ENCODE measurements at places on chromosomes 1 and 21.
A peak's percentile ranks its signal among the peaks of the same experiment; 100 is the strongest.

DNA sequence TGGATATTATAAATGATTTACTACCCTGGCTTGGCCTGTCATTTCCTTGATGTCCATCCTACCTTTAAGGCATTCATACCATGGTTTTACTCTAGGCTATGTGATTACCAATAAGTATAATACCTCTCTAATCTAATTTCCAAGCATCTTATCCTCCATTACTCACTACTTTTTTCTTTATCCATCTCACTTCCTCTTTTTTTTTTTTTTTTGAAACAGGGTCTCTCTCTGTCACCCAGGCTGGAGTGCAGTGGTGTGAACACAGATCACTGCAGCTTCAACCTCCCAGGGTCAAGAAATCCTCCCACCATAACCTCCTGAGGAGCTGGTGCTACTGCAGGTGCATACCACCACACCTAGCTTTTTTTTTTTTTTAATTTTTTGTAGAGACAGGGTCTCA lies 39.9 kb downstream of the INKA2 start:
- DNase-seq, result no peak

DNA sequence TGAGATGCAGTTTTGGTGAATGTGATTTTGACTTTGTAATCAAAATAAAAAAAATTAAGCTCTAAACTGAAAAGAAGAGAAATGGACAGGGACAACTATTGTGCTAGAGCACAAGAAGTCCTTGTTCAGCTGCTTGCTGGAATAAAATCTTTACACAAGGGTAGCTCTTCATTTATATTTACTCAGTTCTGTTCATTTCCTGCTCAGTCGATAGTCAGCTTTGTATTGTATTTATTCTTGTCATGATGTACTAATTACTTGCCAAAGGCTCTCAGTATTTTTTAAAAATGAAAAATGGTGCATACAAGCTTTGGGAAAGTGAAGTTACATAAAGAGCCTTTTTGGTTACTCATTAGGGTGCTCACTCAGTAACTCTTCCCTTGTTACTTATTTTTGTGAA lies 17.8 kb downstream of the F5 start:
- no peak for DNase-seq

- DNase-seq, result no peak
Observed at GRCh38 chr1:75310067-75310466, 175.9 kb downstream of the LHX8 start.

GRCh38 chr1:89987159-89987819 lies 7.6 kb upstream of the ZNF326 start:
- DNase-seq, result peak; percentile 67

- no peak for DNase-seq
Observed at GRCh38 chr1:204887846-204888245, 17.2 kb downstream of the NFASC start.

GRCh38 chr1:69572921-69573320 lies 5.2 kb downstream of the LRRC7 start:
- no peak for DNase-seq

DNA sequence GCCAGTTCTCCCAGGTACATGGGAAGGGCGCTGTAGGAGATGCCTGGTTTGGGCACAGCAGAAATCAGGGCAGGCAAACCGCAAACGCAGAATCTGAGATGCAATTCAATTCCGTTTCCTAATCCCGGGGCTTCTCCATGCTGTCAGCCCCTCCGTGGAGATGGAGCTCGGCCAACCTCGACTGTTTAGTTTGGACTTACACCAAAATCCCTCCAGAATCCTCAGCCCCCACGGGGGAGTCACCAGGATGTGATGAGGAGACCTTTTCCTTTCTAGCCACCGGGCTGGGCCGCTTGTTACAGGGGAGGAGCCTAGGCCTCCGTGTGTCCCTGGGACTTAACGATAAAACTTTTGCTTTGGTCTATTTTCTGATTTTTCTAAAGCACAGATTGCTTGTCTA lies 7.9 kb downstream of the SLC2A7 start:
- DNase-seq, result no peak

- no peak for DNase-seq
Observed at GRCh38 chr1:73327180-73327793, 870.7 kb downstream of the LRRIQ3 start.

DNA sequence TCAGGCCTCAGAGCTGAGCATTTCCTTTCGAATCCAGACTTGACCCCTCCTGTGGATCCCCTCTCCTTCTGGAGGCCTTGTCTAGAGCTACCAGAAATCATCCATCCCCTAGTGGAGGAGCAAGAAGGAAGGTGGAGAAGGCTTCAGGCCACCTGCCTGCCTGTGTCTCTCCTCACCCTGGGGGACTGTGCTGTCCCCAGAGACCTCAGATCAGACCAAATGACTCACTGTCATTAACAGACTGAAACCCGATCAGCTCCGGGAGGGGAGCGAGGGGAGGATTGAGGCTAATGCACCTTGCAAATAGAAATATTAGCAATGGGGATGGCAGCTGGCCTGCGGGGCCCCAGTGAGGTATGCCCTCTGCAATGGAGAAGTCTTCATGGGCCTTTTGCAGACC lies 2.1 kb downstream of the MYBPH start:
- no peak for DNase-seq

DNA sequence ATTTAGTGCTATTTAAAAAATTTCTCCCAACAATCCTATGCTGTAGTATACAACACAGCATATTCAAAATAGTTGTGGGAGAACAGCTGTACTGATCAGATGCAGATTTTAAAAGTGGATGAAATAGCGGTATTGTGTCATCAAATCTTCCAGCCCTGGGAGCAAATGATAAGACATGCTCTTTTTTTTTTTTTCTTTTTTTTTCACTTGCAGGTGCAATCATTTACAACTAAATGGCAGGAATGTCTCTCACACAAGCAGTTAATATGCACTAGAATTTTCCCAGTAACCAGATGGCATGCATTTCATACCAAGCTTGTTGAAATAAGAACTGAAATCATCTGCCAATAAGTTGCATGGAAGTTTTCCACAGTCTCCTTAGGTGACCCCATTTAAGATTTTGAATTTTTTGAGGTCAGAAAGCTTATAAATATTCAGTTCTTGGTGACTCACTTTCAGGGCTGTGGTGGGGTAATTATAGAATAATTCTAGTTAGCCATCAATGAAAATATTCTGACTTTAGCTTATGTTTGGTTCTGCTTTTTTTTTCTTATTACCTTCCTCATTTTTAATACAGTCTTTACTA lies 623.9 kb upstream of the NR5A2 start:
- no peak for DNase-seq

DNA sequence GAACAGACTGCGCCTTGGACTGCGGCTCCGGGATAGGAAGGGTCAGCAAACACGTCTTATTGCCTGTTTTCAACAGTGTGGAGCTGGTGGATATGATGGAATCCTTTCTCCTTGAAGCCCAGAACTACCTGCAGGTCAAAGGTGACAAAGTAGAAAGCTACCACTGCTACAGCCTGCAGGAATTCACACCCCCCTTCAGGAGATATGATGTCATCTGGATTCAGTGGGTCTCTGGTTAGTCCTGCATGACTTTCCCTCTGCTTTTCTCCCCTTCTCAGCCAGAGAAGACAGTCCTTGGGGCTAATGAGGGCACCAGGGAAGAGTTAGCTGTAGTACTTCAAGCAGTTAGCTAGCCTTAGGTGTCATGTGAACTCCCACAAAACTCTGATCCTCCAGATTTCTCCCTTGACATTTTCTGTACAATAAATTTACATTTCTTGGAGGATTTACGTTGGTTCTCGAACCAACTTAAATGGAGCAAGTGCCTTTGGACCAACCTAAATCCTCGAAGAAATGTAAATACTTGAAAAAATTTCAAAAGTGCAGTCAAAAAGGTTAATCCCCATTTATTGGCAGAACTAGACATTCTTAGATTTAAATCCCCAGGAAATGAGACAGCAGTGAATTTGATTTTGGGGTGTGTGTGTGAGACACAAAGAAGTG lies 20.9 kb downstream of the NTMT2 start:
- DNase-seq, result no peak

DNA sequence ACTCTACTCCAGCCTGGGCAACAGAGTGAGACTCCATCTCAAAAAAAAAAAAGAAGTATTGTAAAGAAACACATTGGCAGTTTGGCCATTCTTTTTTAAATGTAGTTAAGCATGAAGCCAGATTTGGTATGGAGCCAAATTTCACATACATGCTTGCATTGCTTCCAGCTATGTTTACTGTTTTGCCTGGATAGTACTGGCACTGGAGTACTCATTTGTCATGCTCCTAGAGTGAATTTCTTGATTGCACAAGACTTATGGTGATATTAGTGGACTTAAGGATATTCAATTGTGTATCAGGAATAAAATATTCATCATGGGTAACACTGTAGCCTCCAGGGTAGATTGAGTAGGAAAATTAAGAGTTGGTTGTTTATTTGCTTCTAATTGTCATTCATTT lies 24.5 kb upstream of the SLC9A1 start:
- DNase-seq, result no peak

DNA sequence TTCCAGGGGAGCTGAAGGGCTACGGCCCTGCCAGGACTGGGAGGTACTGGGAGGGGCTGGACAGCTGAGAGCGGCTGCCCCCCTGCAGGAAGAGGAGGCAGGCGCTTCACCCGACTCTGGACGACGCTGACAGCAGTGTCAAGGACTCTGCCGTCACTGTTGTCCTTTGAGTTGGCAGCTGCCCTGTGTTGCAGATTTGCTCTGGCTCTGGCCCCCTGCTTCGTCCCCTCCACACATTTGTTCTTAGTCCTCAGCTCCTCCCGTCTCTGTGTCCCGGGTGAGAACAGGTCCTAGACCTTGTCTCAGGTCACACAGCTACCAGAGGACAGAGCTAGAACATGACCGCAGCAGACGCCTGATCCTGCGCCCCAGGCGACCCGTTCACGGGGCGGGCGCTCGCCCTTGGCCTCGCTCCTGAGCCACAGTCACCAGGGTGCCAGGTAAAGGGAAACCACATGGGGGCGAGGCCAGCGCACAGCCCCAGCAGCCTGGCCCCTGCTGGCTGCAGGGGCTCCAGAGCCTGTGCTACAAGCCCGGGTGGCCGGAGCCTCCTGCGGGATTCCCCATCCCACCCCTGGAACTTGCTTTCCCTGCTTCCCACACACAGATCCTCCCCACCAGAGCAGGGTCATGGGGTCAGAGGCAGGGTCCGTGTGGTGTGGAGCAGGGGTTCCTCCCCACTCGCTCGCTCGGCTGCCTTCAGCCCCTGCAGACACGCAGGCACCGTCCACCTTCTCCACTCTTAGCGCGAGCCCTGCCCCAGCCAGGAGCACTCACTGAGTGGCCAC lies 10.7 kb upstream of the NPHP4 start:
- no peak for DNase-seq

DNA sequence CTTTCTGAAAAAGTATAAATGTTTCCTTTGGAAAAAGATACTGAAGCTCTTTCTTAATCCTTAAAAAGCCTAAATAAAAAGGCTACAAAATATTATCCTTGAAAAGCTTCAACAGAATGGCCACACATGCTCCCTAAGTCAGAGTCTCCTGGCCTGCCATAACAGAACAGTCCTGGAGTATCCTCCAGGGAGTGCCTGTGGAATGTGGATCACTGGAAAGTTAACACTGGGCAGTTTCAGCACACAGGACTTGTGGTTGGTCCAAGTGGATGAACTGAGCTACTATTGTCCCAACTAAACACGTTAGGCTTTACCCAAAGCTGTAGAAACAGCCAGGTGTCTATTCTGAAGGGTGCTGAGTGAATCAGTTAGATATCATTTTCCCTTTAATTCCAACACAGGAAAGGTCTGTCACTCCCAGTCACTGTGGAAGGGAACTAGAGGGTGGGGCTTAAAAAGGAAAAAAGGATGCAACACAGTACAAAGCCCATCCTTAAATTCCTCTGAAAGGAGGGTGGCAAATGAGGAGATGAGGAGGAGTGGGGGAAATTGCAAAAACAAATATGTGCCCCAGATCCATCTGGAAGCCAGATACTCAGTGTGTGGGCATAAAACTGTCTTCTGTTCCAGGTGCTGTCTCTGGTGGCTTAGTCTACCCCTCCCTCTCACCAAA lies 196.3 kb upstream of the SPAG17 start:
- DNase-seq, result no peak

- DNase-seq, result peak; percentile 72
Observed at GRCh38 chr1:153565529-153566374, at the start of gene S100A2. S100A2 (minus strand) TSS chr1:153565844; CDS start chr1:153563877, 1,967 bp downstream.

- DNase-seq, result no peak
Observed at GRCh38 chr1:167110586-167110985, 16.7 kb downstream of the STYXL2 start.

DNA sequence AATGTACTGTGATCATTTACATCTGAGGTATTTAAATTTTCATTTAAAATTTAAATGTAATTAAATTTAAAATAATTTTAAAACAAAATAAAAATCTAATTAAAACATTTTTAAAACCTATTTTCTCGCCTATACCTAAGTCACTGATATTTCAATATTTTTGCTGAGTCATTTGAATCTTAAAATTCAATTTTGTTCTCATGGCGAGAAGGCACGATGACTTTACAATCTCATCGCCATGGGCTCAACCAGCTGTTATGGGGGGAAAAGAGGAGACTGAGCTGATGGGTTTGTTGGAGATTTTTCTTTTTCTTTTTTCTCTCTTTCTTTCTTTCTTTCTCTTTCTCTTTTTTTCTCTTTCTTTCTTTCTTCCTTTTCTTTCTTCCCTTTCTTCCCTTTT lies 89.3 kb downstream of the PRDM16 start:
- no peak for DNase-seq

GRCh38 chr1:14168326-14169063 lies 430.0 kb upstream of the KAZN start:
- DNase-seq, result no peak

Data from stimulated activated CD4-positive, alpha-beta T cell treated with anti-CD3 and anti-CD28 coated beads, Interleukin-4, amount 100 ng/mL, for 24 hours (primary cell).